ENCODE measurements at places on chromosomes 16 and 17.

GRCh38 chr17:50274142-50274896 lies at the start of gene TMEM92:
TSS of gene TMEM92 (plus strand) at chr17:50274466. CDS start at chr17:50274502, 36 bp downstream.
- no peak for DNase-seq

GRCh38 chr16:9286930-9287329 lies 195.5 kb downstream of the HAPSTR1 start:
- no peak for DNase-seq

- DNase-seq = peak; percentile 99
These were observed 31.4 kb downstream of the ACTG1 start for GRCh38 chr17:81481073-81481799.

- DNase-seq = no peak
These were observed 358.0 kb downstream of the C16orf95 start for GRCh38 chr16:86959091-86959651.

DNA sequence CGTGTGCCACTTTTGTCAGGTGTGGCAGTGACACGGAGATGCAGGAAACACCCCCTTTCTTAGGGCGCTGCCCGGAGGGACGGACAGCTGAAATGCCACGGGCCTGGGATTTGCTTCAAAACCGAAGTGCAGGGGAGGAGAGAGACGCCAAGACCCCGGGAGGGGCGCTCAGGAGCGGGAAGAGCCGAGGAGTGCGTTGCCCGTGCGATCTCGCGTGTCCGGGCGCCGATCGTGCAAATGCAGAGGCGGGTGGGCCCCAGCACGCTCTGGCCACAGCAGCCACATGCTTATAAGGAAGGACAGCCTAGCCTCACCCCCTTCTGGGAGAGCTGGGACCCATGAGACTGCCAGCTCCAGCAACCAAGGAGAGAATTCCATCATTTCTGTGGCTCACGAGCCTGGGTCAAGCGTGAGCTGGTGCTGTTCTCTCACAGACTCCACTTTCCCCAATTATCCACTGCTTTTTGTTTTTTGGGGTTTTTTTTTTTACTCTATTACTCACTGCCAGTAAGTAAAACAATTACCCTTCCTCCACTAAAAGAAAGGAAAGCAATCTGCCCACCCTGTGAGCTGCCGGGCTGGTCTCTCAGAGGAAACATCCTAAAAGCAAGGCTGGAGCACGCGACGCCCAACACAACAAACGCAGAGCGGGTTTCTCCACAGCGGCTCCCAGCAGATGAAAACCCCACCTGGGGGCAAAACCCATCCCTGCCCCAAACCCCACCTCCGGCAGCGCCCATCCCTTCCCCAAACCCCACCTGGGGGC lies 27.2 kb upstream of the C16orf95 start:
- no peak for DNase-seq

- no peak for DNase-seq
These were observed 941.0 kb downstream of the KCNJ2 start for GRCh38 chr17:71110326-71110725.

- no peak for DNase-seq
These were observed 8.9 kb upstream of the NME1 start for GRCh38 chr17:51144266-51145022.

DNA sequence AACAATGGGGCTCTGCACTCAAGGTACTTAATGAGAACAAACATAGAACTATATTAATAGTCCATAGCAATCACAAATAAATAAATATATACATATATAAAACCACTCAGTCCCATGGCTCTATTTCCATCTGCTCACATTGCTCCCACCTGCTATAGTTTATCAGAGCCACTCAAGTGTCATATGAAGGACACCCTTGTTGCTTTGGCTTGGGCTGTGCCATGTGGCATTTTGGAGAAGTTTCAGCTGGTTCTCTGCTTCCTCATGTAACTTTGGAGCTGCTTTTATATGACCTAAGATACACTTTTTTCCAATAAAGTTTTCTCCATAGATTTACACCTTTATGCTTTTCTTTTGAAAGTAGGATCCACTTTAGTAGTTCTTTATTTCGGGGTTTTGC lies 126.4 kb downstream of the KCNJ2 start:
- DNase-seq = no peak

GRCh38 chr16:65226077-65226476 lies 104.2 kb upstream of the CDH11 start:
- DNase-seq = no peak

DNA sequence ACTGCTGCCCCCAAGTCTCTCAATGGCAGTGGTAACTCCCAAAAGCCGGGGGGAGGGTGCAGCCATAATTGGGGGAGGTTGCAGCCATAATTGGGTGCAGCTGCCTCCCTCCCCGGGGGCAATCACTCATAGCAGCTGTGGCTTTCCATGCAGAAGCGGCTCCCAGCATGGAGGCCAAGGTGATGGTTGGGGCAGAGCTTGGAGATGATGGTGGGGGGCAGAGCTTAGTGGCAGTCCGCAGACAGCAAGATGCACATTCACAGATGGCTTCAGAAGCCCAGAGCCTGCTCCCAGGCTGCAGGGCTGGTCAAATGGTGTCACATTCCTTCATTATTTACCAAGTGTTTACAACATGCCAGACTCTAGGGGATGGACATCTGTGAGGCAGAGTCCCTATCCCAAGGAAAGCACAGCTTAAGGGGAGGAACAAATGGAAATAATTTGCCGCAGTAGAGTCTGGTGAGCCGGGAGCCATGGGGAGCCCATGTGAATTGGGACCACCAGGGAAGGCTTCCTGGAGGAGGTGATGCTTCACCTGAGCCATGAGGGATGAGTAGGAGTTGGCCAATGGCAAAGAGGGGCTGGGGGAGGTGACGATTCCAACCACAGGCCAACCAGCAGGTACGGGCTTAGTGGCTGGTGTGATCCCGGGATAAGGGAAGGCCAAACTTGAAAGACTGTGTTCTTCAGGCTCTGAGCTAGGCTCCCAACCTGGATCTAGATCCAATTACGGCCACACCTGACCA lies 8.1 kb downstream of the DOC2B start:
- DNase-seq = no peak

DNA sequence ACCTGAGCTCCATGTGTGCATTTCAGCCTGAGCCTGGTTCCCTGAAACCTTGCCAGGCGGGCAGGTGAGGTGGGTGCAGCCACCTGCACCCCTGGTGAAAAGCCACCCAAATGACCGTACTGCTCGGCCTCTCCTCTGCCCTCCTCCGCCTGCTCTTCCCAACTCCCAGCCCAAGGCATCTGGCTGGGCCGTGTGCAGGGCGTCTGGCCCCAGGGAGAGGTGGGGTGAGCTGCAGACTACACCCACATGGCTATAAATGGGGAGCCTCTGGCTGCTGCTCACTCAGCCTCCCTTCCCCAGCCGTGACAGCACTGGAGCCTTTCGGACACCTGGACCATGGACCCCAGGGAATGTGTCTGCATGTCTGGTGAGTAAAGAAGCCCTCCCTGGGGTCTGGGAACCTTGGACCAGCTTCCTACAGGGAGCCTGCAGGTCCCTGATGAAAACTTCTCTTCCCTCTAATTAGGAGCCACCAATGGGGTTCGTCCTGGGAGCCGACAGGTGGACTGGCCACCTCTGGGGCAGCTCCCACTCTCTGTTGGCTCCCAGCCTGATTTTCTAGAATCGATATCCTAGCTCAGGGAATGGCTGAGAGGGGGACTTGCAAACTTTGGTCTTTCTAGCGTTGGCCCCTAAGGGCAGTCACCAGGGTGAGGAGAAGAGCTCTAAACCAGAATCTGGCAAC lies at the start of gene MT4:
Gene MT4 (plus strand): TSS at position 281 of the 685 bp plus-strand sequence. CDS start 56 bp downstream, at position 337.
- no peak for DNase-seq

DNA sequence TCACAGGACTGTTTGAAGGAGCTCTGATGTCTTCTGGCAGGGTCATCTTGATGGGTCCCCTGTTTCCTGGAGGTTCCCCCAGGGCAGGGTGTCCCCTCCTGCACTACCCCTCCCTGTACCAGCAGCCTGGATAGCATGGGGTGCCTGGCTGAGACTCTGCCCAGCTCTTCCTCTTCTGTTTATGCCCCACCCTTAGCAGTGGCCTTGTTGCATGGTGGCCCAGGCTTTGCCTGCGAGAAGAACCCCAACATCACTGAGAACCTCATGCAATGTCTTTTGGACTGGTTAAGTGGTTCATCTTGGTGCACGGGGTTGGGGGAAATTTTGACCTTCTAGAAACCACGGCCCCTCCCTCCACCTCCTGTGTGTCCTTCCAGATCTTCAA lies 121.8 kb downstream of the IRX3 start:
- DNase-seq = no peak

- no peak for DNase-seq
These were observed 9.2 kb downstream of the ASPSCR1 start for GRCh38 chr17:81986606-81987005.
